NCI-H524 treated with DMSO at 0.1 percent for 48 hours (cell line): ENCODE measurements at places on chromosomes 3 and 15.
A peak's percentile ranks its signal among the peaks of the same experiment; 100 is the strongest.

DNA sequence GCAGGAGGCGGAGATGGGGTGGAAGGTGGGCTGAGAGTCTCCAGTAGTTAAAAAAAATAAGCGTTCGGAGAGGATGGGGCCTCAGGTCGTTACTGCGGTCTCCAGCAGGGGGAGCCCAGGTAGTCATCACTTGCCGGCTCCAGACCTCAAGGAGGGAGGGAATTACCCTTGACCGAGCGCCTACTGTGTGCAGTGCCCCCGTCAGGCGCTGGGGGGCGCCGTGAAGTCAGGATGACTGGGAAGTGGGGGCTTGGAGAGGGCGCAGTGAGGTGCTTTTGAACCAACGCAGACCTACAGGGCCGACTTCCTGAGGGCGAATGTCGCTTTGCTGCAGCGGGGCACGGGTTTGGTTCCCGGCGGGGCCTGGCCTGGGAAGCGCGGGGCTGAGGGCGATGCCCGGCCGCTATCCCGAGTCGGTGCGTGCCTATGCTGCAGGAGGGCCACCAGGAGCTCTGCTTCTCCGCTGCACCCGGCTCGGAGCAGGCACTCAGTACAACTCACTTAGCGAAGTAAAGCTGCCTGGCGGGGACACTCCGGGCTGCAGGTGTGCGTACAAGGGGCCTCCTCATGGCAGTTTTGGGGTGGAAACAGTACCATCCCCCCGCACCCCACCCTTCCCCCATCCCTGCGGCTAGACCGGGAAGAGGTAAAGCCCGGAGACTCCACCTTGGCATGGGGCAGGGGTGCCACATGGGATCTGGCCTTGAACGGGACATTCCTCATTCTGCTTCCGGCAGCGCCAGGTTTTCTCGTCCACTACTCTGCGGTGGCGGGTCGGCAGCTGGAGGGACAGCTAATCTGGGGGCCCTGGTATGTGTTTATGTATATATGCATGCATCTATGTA lies 79.8 kb downstream of the RHCG start:
- DNase-seq: peak; percentile 41

DNA sequence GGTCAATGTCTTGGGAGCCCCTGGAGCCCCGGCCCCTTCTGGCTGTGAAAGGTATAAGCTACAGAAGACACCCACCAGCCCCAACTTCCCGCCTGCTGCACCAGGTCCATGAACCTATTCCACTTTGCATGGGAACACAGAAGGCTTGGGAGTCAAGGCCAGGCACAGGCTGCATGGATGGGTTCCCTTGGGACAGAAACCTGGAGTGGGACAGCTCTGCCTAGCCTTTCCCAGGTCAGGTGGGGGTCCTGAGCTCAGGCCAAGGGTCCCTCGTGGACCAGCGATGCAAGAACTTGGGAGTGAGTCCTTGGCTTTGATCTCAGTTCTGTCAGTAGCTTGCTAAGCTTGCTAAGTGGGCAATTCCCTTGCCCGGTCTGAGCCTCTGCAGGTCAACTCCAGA lies 25.0 kb downstream of the TKT start:
- no peak for DNase-seq

GRCh38 chr3:14606669-14607339 lies 44.8 kb upstream of the CCDC174 start:
- no peak for DNase-seq

DNA sequence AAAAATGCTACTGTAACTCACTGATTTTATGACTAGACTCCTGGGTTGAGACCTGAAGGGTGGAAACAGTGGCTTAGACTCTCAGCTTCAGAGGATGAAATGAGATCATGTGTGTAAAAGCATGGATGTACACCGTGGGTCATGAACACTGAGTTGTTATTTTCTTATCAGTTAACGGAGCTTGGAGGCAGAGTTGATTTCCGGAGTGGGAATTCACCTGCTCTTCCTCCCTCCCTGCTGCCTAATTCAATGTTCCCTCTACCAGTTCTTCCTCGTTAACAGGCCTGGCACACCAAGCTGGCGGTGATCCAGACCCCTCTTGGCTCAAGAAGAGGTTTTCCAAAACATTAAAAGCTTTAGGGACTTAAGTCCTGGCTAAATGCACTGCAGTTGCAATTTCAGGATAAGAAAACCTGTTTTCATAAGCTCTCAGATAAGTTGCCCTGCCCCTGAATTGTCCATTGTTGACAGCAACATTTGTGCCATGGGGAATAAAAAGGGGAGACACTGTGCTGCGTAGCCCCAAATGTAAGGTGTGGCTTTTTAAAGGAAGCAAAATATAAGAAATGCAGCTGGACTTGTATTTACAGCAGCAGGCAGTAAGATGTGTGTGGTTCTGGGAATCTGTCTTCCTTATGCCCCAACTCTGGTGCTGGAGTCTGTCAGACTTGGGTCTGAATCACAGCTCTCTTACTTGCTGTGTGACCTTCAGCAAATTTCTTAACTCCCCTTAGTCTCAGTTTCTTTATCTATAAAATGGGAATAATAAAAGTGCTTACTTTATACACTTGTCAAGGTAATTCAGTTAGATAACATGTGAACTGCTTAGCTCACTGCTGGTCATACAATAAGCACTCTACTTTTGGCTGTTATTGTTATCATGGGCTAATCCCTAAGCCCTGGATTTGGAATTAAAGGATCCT lies 9.9 kb downstream of the PDIA5 start:
- DNase-seq: peak; percentile 80

DNA sequence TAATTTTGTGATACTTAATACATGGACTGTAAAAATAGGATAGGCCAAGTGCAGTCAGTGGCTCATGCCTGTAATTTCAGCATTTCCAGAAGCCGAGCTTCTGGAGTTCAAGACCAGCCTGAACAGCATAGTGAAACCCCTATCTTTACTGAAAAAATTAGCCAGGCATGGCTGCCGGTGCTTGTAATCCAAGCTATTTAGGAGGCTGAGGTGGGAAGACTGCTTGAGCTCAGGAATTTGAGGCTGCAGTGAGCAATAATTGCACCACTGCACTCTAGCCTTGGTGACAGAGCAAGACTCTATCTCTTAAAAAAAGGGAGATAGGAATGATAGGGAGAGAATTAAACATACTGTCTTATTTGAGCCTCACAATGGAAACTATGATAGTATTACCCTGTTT lies 51.0 kb downstream of the GMPS start:
- no peak for DNase-seq

GRCh38 chr15:95106801-95107200 lies 875.4 kb downstream of the MCTP2 start:
- no peak for DNase-seq
